ENCODE measurements at places on chromosomes 13 and 19.

GRCh38 chr19:53102756-53103233, 427 bp downstream of the ZNF160 start:
- DNase-seq: peak; percentile 56

DNA sequence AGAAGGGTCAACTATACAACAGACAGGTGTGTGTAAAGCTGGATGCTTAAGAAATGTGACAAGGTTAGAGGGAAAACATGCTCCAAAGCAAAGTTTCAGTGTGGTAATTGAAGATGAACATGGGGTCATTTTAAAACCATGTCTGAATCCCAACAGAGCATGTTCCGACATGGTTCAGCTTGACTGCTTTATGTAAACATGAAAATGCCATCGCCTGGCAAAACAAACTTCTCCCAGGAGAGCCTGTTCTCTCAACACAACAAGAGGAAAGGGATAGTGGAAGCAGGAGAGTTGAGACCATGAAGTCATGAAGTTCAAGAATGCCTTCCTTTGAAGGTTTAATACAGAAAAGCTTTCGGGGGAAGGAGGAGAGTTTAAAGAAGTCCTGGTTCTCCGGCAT, 85.8 kb downstream of the EPSTI1 start:
- DNase-seq: no peak

- no peak for DNase-seq
These were observed 31.2 kb upstream of the SLC10A2 start for GRCh38 chr13:103097366-103097928.

- DNase-seq: no peak
These were observed 12.9 kb downstream of the COL4A2 start for GRCh38 chr13:110319774-110320509.

GRCh38 chr13:91247768-91248167, 99.7 kb upstream of the MIR17HG start:
- DNase-seq: peak; percentile 6

DNA sequence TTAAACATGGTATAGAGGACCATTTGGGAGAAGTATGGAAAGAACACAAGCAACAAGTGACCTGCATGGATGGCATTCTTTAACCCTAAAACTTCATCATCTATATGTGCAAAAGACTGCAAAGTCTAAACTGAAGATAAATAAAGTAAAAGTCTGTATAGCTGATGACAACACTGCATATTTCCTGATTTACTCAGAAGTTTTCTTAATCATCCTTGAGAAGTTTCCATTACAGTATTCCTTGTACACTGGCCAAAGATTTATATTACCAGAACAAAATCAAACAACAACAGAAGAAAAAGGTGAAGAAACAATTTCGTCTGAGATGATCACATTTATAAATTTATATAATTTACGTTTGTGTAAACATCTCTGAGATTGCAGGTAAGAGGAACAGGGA, 805.7 kb downstream of the PCDH9 start:
- no peak for DNase-seq

GRCh38 chr19:49691243-49692146, 579 bp downstream of the CPT1C start:
- DNase-seq: no peak

GRCh38 chr13:78024996-78025395, 106.4 kb upstream of the EDNRB start:
- DNase-seq: no peak

DNA sequence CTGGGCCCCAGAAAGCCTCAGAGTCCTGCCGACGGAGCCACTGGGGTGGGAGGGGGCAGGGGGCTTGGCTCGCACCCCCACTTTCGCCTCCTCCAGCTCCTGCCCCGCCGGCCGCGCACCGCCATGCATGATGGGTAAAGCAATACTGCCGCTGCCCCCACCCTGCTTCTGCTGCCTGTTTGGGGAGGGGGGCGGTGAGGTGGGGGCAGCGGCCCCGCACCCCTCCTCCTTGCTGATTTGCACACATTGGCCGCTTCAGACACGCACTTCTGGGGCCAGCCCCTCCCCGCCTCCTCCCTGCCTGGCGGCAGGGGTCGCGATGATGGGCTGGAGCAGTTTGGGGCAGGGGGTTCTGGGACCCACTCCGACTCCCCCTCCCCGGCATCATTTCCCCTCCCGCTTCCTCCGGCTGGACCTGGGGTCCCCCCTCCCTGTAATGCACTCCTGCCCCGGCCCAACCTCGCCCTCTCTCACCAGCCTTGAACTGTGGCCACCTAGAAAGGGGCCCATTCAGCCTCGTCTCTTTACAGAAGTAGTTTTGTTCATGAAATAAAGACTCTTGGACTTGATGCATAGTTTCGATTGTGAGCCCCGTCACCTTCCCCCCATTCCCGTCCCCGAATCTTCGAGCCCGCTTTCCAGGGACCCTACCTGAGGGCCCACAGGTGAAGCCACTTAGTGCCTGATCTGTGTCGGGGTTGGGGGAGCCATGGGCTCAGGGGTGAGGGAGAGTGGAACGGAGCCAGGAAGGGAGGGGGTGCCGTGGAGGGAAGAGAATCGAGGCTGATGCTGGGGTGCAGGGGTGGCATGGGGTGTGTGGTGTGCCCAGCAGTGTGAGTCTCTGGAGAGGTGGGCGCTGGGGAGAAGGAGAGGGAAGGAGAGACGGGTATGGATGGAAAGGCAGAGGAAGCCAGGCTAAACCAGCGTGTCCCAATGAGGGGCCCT, 1.4 kb upstream of the HPN start:
- DNase-seq: no peak

DNA sequence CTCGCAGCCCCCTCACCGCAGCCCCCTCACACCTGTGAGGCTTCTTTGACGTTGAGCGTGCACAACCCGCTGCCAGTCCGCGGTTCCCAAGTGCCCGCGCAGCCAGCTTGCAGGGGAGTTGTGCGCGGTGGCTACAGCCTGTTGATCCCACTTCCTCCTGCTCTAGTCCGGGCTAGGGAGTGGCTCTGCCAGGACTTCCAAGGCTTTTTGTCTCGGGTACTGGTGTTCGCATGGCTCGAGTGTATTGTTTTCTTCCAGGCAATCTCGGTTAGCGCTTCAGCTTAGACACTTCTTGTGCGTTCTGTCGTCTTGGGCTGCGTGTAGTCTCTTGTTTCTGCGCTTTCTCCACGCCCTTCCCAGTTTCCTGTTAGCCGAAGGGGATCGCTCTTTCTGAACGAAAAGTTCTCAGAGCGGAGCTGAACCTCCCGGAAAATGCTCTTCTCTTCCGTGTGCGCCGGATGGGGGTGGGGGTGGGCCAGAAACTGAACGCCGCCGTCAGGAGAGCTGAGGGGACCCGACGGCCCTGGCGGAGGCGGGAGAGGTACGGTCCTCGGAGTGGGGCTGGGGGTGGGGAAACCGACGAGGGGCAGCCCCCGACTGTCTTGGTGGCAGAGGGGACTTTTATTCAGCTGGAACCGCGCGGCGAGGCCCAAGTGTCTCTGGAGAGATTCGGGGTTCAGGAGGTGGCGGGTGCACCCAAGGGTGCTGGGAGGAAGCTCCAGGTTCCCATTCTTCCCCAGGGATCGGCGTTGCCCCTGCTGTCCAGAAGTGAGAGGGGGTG, 697 bp upstream of the DGKH start:
- DNase-seq: peak; percentile 79

DNA sequence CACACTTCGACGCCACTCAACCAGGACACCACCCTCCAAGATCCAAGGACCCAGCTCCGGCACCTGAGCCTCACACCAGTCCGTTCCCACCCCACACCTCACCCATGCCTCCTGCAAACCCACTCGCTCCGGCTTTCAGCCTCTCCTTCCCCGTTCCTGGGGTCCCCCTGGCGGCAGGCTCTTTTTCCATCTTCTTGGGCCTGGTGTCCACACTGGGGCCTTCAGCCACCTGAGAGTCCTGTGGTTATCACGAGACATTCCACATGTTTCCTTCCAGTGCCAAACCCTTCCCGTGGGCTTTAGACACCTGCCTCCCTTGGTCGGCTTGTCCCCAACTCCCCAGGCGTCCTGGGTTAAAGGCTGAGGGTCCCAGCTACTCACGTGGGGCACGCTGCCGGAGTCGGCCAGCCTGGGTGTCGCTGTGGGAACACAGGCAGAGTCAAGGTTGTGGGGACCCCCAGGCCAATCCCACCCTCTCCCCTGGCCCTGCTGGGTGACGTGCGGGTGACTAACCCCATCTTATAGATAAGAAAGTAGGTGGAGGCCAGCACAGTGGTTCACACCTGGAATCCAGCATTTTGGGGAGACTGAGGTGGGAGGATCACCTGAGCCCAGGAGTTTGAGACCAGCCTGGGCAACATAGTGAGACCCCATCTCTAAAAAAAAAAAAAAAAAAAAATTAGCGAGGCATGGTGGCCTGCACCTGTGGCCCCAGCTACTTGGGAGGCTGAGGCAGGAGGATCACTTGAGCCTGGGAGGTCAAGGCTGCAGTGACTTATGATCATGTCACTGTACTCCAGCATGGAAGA, 1.9 kb downstream of the JSRP1 start:
- DNase-seq: no peak

DNA sequence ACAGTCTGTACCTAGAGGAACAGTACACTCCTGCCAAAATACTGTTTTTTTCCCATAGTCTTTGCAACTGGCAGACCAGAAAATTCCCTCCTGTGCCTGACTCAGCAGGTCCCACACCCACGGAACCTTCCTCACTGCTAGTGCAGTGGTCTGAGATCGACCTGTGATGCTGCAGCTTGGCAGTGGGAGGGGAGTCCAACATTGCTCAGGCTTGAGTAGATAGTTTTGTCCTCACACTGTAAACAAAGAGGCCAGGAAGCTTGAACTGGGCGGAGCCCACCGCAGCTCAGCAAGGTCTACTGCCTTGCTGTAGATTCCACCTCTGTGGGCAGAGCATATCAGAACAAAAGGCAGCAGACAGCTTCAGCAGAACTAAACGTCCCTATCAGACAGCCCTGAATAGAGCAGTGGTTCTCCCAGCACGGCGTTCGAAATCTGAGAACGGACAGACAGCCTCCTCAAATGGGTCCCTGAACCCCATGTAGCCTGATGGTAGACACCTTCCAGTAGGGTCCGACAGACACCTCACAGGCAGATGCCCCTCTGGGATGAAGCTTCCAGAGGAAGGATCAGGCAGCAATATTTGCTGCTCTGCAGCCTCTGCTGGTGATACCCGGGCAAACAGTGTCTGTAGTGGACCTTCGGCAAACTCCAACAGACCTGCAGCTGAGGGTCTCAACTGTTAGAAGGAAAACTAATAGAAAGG, 92.7 kb downstream of the SUCLA2 start:
- no peak for DNase-seq

- peak; percentile 100 for DNase-seq
These were observed at the start of gene PRKACA for GRCh38 chr19:14117668-14118164. Gene PRKACA, minus strand, starts transcription at chr19:14117762. Its CDS starts 215 bp downstream, at chr19:14117547.

DNA sequence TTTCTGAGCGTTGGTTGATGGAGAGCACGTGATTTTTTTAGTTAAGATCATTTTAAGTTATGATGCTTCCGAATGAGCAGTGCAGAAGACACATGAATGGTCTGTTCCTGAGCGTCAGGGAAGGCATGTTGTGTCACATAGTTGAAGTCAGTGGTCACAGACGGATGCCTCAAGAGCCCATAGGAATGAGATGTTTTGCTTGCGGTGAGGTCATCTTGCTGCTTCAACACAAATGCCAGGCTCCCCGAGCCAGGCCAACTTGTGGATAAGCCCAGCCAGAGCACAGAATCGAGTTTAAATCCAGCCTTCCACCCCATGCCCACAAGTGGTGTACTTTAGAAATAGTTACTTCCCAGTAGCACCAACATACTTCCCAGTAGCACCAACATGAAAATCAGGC, 5.4 kb downstream of the UPF3A start:
- DNase-seq: no peak

GRCh38 chr13:71291842-71292146, 575.2 kb downstream of the DACH1 start:
- DNase-seq: no peak

DNA sequence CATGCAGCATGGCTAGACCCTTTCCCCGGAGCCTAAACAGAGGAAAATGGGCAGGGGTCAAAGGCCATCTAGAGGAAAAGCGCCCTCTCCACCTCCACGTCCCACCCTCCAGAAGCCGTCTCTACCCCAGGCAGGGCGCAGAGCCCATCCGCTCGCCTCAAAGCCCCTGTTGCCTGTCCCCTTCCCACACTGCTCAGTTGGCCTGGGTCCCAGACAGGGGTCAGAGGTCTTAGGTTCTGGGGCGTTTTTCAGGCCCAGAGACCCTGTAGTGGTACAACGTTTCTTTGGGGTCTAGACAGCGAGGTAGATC, 285 bp downstream of the TMEM143 start:
- DNase-seq: no peak

- DNase-seq: no peak
These were observed 7.3 kb downstream of the METTL21C start for GRCh38 chr13:102687520-102687919.

DNA sequence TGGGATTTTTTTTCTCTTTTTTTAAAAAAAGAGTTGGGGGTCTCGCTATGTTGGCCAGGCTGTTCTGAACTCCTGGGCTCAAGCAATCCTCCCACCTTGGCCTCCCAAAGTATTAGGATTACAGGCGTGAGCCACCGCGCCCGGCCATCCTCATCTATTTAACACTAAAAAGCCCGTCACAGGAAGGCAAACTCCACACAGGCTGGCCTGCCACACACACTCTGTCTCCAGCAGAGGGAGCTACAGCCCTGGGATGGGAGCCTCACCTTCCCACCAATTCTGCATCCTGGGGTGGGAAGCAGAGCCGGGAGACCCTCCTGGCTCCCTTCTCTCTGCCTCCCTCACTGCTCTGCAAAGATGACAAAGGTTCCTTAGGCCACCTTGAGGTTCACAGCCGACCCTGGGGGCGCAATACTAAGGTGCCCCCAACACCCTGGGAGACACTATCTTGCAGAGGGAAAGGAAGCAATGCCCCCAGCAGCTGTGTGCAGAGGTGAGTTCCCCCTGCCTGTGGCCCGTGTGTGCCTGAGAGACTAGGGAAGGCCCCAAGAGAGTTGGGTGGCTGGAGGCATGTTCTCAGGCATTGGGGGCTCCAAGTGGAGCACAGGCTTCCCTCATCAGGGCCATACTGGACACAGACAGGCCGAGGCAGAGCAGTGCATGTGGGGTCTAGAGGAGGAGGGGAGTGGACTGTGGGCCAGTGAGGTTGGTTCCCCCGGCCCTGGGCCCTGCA, 27.4 kb upstream of the TIMM44 start:
- peak; percentile 68 for DNase-seq

- DNase-seq: no peak
These were observed 497.5 kb upstream of the PCDH20 start for GRCh38 chr13:61913183-61913582.

GRCh38 chr13:57346786-57347185, 179.8 kb downstream of the PRR20E start:
- no peak for DNase-seq

DNA sequence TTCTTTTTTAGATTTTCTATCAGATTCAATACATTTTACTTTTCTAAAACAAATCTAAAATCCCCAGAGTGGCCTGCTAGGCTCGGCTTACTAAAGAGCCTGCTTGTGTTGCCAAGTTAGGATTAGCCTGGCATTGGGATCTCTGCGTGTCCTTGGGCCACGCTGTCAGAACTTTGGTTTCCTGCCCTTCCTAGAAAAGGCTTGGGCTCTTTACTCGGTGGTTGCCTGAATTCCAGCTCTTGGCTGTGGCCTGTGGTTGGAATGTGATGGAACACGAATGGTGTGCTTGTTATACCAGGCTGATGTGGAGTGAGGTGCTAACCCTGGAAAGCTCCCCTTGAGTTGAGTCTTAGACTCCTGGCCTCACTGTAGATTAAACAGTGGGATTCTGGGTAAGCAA, 8.5 kb downstream of the SPATA13 start:
- DNase-seq: no peak
